ENCODE measurements at places on chromosomes 2 and 18. TPM values are rescaled to one million over a fixed set of nuclear protein-coding genes. Genes with fewer than 3 reads are reported as not detected.

DNA sequence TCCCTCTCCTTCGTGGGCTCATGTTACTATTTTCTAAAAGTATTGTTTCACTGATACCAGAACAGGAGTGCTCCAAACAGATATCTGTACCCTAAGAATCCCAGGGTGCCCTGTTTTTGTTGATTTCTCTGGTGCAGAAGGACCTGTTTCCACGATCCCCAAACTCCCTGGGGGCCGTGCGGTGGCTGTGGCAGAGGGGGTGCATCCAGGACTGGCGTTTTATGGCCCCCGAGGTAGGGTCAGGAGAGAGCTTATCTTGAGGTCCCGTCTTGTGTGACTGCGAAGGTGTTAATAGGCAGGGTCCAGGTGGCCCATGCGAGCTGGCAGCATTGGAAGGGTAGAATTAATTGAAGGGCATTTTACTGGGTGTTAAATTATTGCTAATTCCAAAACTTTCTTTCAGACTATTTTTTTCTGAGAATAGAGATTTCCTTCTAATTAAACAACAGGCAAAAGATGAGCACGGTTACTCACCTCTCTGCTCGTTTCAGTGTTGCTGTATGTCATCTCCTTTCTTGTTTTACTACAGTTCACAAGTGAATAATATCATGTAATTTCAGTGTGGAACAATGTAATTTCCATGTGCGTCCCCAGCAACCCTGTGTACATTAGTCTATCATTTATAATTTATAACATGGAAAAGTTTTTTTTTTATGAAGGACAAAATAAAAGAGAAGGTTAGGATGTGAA is 8.2 kb downstream of the TWIST2 start:
- DNase-seq, result no peak
- peaks cover 14% of the 10 kb centered on the region for H3K4me1 ChIP-seq
- no peak overlapping the region for H3K4me3 ChIP-seq
- H3K36me3 ChIP-seq, result peaks cover 20% of the 10 kb centered on the region
- no peaks in the 10 kb centered on the region for H3K27me3 ChIP-seq
- no peak overlapping the region for H3K27ac ChIP-seq

GRCh38 chr2:71477231-71477691 is 23.9 kb downstream of the DYSF start:
- no peaks in the 10 kb centered on the region for H3K36me3 ChIP-seq
- no peak overlapping the region for H3K4me3 ChIP-seq
- H3K4me1 ChIP-seq, result no peaks in the 10 kb centered on the region
- H3K27ac ChIP-seq, result no peak overlapping the region

GRCh38 chr18:25423760-25424159 is 71.8 kb upstream of the ZNF521 start:
- no peaks in the 10 kb centered on the region for H3K27me3 ChIP-seq
- no peak overlapping the region for H3K27ac ChIP-seq
- H3K36me3 ChIP-seq, result no peaks in the 10 kb centered on the region
- peaks cover 3% of the 10 kb centered on the region for H3K4me1 ChIP-seq
- no peak for DNase-seq
- no peak overlapping the region for H3K4me3 ChIP-seq

The ST6GAL2 gene
- not detected for polyA plus RNA-seq

GRCh38 chr2:127700527-127701192 is 637 bp upstream of the SFT2D3 start:
- peaks cover 5% of the 10 kb centered on the region for H3K36me3 ChIP-seq
- H3K4me3 ChIP-seq, result peak overlapping the region; percentile 85
- H3K27ac ChIP-seq, result peak overlapping the region; percentile 91

DNA sequence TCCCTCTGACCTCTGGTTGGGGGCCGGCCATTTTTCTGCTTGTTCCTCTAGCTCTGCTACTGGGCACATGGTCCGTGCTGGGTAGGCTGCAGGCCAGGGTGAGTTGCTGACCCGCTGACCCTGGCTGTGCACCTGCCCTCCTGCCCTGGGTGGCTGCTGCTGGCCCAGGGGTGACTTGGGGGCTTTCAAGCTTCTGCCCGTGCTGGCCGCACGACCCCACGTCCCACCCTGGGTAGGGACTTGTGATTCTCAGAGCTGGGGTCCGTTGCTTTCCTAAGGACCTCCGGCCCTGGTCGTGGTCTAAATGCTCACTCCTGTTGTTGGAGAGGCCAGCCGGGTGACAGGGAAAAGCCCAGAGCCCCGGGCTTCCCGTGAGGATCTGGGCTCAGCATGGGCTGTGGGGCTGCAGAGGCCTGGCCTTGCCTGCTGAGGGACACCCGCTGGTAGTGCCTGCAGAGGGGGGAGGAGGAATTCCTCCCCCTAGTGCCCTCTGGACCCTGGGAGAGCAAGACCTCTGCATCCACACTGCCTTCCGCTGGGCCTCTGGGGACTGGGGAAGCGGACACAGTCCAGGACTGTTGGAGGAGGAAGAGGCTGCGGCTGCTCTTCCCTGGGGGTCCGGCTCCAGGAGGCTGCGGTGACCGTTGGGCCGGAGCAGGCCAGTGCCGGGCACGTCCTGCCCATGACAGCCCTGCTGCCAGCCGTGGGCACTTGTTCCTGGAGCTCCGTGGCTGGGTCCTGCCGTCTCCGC is 6.3 kb upstream of the GAL3ST2 start:
- no peaks in the 10 kb centered on the region for H3K27me3 ChIP-seq
- H3K27ac ChIP-seq, result no peak overlapping the region
- no peak for DNase-seq
- H3K36me3 ChIP-seq, result peaks cover 3% of the 10 kb centered on the region
- H3K4me1 ChIP-seq, result peaks cover 12% of the 10 kb centered on the region

- H3K4me1 ChIP-seq, result no peaks in the 10 kb centered on the region
- no peaks in the 10 kb centered on the region for H3K36me3 ChIP-seq
- no peaks in the 10 kb centered on the region for H3K27me3 ChIP-seq
- DNase-seq, result no peak
Observed at GRCh38 chr2:5410991-5411700, 281.0 kb upstream of the SOX11 start.

The HOXD11 gene
- not detected for polyA plus RNA-seq

- H3K27me3 ChIP-seq, result no peaks in the 10 kb centered on the region
- no peak for DNase-seq
- no peaks in the 10 kb centered on the region for H3K36me3 ChIP-seq
- no peak overlapping the region for H3K4me3 ChIP-seq
- H3K27ac ChIP-seq, result no peak overlapping the region
Observed at GRCh38 chr18:68893354-68893753, 95.5 kb downstream of the CCDC102B start.
